ENCODE measurements at places on chromosomes 16 and 17.

DNA sequence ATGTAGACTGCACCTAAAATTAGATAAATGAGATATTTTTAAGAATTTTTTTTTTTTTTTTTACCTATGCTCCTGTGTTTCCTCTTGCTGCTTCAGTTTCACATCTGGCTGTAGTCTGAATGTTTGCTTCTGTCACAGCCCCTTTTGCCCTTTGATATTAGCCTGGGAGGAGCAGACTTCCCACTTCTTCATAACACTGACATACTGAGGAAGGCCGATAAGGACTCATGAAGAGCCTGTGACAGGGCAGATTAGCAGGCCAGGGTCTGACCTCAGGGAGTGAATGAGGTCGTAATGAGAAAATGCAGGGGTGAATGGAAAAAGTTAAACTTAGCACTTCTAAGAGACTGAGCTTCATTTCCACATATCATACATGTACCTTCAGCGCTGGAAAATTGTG is at the start of gene SLFN14:
SLFN14 (minus strand) TSS at position 117 of the 400 bp plus-strand sequence. CDS start 2,757 bp downstream, outside the sequence.
- DNase-seq, result no peak

- DNase-seq, result peak; percentile 81
These were observed 136.9 kb downstream of the KCNJ12 start for GRCh38 chr17:21513012-21513570.

DNA sequence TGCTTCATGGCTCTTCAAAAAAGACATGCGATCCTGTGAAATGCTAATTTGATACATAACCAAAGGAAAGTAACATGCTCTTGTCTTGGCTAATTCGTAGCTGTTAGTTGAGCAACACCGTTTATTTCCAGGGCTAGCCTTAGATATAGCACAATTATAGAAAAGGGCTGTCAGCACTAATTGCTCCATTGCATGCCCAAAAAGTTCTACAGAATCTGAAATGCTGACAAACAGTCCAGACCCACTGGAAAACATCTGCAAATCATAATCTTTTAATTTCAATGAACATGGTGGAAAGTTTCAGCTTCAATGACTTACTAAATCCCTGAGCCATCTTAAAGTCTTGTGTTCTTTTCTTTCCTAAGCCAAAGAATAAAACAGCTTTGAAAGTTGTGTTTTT is 42.9 kb upstream of the NUDT7 start:
- no peak for DNase-seq

- no peak for DNase-seq
These were observed 314.3 kb downstream of the SOX9 start for GRCh38 chr17:72434991-72435618.

DNA sequence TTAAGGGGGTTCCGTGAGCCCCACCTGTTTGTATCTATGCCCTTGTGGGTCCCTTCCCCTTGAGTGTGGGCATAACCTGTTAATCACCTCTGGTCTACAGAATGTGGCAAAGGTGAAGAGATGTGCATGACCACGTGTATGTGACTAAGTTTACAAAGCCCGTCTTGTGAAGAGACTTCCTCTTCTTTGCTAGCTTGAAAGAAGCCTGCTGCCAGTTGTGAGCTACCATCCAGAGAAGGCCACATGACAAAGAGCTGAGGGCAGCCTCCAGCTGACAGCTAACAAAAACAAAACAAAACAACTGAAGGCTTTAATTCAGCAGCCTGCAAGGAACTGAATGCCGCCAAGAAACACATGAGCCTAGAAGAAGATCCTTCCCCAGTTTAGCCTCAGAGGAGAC is 112.0 kb downstream of the AXIN2 start:
- DNase-seq, result no peak

DNA sequence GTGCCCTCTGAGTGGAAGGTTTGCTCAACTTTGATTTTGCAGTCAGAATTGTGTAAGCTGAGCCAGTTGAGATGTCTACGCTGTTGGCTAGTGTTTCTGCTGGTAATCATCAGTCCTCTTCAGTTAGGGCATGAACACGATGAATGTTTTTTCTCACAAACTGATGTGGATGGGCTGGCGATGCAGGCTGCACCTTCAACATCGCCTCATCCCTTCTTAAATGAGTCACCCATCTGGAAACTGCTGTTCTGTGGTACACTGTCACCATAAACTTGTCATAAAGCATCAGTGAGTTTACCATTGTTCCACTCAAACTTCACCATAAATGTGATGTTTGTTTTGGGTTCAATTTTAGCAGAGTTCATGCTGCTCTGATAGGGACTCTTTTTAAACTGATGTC is 8.4 kb downstream of the C16orf95 start:
- DNase-seq, result peak; percentile 84

GRCh38 chr17:67628580-67629013 is 89.1 kb upstream of the NOL11 start:
- DNase-seq, result no peak

- DNase-seq, result peak; percentile 68
These were observed 41.5 kb downstream of the CD300LF start for GRCh38 chr17:74671031-74671771.

DNA sequence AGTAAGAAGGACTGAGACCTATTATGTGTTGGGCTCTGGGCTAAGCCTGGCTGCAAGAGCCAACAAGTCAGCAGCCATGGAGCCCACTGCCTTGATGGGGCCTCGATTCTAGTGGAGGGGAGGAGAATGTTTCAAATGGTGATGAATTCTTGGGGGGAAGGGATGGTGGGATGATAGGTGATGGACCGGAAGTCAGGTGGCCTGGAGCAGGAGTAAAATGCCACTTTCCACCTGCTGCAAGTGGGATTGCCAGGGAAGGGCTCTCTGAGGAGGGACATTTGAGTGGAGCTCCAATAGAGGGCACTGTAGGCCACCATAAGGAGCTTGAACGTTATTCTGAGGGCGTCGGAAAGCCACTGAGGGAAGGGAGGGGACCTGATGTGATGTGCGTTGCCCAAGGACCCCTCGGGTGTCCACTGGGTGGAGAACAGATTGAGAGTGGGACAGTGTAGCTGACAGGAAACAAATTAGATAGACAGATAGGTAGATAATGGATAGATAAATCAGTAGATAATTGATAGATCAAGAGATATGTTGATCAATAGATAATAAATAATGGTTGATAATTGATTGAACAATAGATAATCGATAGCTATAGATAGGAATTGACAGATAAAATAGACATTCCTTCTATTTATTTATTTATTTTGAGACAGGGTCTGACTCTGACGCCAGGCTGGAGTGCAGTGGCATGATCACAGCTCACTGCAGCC is 18.2 kb upstream of the NXPH3 start:
- DNase-seq, result peak; percentile 63

- peak; percentile 50 for DNase-seq
These were observed 25.0 kb downstream of the TEX14 start for GRCh38 chr17:58666858-58667267.

DNA sequence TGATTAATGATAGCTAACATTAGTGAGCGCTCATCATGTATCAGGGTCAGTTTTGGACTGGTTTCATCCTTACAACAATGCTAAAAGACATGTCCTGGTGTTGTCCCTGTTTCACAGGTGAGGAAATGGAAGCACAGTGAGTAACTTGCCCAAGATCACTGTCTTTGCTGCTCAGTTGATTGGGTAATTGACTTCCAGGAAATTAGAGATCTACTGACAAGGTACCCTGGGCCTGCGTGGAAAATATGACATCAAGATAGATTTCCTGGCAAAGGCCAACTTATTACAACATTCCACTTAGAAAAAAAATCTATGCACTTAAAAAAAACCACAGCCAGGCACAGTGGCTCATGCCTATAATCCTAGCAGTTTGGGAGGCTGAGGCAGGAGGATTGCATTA is 96.3 kb downstream of the CYLD start:
- DNase-seq, result peak; percentile 5

- peak; percentile 49 for DNase-seq
These were observed 14.0 kb upstream of the DPEP1 start for GRCh38 chr16:89599451-89599858.

GRCh38 chr16:30892670-30893416 is 1.0 kb downstream of the BCL7C start:
- DNase-seq, result no peak

- DNase-seq, result no peak
These were observed 29.4 kb downstream of the CCR7 start for GRCh38 chr17:40535924-40536294.

GRCh38 chr17:74852237-74853047 is 7.2 kb downstream of the GRIN2C start:
- peak; percentile 73 for DNase-seq

DNA sequence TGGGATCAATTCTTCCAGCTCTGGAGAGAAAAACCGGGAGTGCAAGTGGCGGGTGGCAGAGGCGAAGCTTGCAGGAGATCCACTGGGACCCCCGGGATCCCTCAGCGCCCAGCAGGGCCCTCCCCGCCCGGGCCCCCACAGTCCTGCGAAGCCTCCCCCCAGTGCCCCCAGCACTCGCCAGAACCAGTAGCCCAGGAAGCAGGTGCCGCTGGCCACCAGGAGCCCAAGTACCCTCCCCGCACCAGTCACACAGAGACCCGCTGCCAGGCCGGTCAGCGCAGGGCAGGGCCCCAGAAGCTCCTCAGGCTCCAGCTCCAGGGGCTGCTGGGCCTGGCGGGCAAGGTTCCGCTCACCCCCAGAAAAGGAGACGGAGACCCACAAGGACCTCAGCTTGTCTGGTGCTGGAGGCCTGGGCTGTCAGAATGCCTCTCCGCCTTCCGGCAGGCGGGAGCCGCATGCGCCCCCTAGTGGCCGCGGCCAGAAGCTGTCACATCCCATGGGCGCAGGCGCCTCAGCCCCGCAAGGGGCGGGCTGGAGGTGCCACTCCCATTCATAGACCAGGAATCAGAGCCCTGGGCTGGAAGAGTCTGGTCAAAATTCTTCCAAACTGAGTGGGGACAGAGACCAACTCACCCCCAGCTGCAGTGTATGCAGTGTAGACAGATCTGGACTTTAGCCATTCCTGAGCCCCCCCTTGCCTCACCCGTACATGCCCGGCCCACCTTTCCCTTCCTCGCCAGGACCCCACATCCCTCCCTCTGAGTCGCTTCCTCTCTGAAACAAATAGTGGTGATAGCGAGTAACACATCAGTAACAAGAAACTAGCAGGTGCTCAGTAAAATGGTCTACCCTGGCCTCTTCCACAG is 1002.3 kb downstream of the KCNJ18 start:
- no peak for DNase-seq

GRCh38 chr17:79011451-79012147 is 2.0 kb upstream of the CANT1 start:
- DNase-seq, result no peak

DNA sequence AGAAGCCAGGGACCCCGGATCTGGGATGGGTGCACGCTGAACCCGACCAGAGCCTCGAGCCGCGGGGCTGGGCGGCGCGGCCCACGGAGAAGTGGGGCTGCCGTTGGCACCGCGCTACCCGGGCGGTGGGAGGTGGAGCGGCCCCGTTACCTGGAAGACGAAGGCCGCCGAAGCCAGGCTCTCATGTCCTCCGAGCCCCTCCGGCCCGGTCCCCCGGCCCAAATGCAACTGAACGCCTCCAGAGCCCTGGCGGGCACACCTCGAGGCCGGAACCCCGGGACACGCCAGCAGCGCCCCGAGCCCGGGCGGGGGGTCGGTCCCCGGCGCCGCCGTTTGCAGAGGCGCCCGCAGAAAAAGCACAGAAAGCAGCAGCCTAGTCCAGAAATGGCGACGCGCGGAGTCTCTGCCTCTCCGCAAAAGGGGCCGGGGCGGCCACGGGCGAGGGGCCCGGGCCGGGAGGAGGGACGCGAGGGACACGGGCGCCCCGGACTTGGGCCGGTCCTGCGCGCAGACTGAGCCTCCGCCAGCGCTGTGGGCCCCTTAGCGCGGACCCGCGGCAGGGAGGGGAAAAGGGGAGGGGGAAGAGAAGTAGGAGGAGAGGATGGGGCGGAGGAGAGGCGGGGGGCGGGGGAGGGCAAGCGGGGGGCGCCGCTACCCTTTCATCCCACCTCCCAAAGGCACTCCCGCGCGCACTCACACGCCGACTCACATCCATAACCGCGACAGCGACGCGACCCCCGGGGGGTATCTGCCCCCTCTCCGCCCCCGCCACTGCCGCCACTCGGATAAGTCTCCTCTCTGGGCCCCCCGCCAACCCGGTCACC is 1.4 kb downstream of the AXIN2 start:
- no peak for DNase-seq

DNA sequence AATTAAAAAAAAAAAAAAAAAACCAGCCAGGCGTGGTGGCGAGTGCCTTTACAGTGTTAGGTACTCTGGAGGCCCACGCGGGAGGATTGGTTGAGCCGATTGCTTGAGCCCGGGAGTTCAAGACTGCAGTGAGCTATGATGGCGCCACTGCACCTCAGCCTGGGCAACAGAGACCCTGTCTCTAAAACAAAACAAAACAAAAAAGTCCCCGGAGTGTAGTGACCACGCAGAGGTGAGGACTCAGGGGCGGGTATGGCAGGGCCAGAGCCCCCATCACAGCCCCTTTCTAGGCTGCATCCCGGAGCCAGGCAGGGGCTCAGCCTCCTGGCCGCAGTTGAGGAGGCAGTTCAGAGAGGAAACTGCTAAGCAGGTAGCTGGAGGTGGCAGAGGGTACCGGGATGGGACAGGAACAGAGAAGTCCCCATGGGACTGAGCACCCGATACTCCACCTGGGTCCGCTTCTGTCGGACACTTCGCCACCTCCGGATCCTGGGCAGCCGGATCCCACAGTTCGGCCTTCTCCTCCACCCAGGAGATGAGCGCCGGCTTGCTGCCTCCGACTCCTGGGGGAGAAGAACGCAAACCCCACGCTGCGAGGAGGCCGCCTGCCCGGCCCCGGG is 800 bp downstream of the ZNF747 start:
- peak; percentile 44 for DNase-seq

DNA sequence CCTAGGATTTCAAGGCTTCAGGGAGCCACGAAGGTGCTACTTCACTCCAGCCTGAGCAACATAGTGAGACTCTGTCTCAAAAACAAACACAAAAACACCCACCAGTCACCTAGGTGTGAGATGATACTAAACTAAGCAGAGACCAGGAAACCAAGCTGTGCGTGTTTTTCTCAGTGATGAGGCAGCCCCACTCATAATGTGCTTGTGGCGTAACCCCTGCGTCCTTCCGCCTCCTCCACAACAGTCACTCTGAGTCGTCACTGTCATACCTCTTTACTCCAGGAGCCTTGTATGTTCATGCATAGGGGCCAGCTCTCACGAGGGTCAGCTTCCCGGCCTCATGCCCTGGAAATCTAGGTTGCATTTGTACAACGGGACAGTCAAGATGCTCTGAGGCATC is 31.1 kb upstream of the SLC47A1 start:
- peak; percentile 72 for DNase-seq

DNA sequence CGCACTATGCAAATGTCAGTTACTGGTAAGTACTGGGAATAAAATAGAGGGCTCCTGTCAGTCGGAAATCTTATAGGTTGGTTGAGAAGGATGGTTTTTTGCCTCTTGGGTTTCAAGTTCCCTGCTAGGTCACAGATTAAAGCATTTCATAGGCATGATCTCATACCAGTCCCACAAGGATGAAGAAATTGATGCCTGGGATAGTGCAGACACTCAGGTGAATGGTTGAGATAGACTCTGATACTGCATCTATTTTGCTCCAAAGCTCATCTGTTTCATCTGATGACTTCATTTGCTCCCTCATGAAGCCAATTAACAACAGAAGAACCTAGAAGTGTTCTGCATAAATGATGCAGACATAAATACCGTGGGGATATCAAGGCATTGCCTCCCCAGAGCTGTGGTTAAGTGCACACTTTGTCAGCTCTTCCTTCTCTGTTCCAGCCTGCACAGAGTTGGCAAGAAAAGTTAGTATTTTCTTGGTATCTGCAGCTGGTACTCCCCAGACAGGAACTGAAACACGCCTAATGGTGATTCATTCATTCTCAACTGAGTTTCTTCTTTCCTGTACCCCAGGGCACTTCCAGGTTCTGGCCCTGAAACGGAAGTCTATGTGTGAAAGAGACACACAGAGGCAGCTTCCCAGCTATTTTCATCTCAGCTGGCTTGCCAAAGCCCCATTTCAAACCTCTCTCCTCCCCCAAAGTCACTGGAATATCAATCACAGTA is 418.3 kb upstream of the SALL1 start:
- peak; percentile 29 for DNase-seq

GRCh38 chr17:42311240-42312034 is 23.1 kb downstream of the STAT5A start:
- peak; percentile 39 for DNase-seq
